ENCODE measurements at places on chromosomes 6 and 20.

DNA sequence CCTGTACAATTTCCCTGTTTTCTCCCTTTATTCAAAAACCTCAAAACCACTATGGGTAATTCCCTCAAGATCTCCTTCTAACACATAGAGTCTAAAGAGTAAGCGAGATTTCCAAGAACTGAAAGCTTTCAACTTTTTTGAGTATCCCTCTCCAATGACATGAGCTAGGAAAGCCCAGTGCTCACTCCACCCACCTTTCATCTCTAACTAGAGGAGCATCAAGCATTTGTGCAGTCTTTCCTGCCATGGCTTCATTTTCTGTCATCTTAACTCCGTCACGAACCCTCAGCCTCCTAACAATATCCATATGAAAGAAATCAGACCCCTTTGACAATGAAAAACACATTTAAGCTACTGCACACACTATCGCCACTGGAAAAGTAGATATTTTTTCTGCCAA is 91.9 kb upstream of the SUPT3H start:
- DNase-seq = no peak

GRCh38 chr6:13539572-13539971 is 34.8 kb upstream of the SIRT5 start:
- no peak for DNase-seq

- DNase-seq = no peak
Measured at GRCh38 chr6:339480-339879, 47.2 kb downstream of the DUSP22 start.

GRCh38 chr6:167706313-167707109 is 120.2 kb upstream of the AFDN start:
- no peak for DNase-seq

All from small intestine (tissue), 16 donors.